ENCODE measurements at places on chromosomes 16 and 17.

GRCh38 chr17:17018021-17018441 lies 24.2 kb upstream of the MPRIP start:
- DNase-seq: no peak

GRCh38 chr17:17203173-17203730 lies 2.9 kb downstream of the PLD6 start:
- DNase-seq: no peak

DNA sequence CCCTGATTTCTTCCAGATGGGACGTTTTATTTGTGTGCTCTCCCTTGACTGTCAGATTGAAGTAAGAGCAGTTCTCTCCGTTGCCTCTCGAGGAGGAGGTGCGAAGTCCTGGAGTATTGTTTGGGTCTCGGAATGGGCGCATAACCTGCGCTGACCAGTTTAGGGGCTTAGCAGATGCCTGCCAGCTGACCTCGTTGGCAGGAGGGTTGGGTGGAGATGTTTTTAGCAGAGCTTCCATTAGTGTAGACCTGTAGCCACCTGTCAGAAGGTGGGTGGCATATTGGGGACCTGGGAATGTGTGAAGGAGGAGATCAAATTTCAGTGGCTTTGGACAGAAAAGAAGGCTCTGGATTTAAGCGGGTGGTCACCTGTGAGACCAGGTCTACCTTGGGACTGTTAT lies 3.6 kb downstream of the RASD1 start:
- DNase-seq: no peak

GRCh38 chr16:65500007-65500406 lies 378.1 kb upstream of the CDH11 start:
- DNase-seq: no peak

GRCh38 chr17:7017827-7018200 lies 5.0 kb upstream of the BCL6B start:
- no peak for DNase-seq

GRCh38 chr16:56260378-56261160 lies 69.3 kb downstream of the GNAO1 start:
- no peak for DNase-seq

GRCh38 chr17:55442953-55443683 lies 21.5 kb upstream of the MMD start:
- DNase-seq: no peak

DNA sequence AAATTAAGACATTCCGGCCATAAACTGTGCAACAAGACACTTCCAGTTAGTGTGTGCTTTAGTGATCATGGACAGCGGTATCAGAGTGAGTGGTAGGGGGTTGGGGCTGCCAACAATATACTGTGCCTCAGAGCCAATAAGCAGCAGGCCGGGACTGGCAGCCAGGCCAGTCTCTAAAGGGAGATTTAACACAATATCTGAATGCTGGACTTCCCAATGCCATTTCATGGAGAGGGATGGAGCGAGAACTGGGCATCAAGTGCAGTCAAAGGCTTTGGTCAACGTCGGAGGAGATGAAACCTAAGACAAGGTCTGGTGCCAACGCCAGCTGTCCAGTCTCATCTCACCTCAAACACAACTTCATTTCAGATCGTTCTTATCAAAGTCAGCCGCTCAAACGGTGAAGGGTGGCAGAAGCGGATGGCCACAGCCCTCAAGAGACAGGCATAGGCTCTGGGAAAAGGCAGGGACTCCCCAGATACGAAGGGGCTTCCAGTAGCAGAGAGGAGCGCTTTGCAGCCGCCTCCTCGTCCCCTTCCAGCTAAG lies 935 bp downstream of the USP32 start:
- no peak for DNase-seq

- DNase-seq: peak; percentile 11
These were observed 5.5 kb upstream of the SLC7A5 start for GRCh38 chr16:87874639-87875427.

- DNase-seq: no peak
These were observed 81.5 kb downstream of the MYO1D start for GRCh38 chr17:32795339-32795979.

DNA sequence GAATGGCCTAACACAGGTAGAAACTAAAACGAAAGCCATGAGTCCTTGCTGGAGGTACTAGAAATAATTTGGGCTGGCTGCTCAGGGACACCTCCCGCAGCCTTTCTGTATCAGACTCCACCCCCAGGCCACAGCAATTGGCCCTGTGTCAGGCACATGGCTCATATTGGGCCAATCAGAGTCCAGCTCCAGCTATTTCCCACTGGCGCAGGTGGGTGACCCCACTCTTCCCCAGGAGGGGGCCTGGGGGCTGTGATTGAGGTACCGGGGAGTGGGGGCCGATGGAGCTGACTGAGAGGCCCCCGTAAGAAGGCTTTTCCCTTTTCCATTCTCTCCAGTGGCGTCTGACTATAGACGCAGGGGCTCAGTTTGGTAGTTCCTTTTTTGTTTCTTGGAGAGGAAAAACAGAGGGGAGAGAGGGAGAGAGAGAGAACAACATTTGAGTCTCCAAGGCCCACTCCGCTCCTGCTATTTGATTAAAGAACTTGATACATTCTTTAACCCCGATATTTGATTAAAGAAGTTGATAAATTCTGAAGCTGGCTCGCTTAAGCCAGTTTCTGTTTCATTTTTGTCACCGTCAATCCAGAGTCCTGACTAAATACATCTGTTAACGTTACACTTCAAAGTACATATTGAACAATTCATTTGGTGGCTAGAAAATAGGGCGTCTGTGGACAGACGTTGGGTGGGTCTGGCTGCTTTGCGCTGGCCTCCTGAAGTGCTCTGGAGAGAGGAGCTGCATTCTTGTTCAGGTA lies 26.3 kb downstream of the FOXL1 start:
- DNase-seq: peak; percentile 24

GRCh38 chr16:49441366-49441780 lies 67.8 kb downstream of the C16orf78 start:
- peak; percentile 55 for DNase-seq

DNA sequence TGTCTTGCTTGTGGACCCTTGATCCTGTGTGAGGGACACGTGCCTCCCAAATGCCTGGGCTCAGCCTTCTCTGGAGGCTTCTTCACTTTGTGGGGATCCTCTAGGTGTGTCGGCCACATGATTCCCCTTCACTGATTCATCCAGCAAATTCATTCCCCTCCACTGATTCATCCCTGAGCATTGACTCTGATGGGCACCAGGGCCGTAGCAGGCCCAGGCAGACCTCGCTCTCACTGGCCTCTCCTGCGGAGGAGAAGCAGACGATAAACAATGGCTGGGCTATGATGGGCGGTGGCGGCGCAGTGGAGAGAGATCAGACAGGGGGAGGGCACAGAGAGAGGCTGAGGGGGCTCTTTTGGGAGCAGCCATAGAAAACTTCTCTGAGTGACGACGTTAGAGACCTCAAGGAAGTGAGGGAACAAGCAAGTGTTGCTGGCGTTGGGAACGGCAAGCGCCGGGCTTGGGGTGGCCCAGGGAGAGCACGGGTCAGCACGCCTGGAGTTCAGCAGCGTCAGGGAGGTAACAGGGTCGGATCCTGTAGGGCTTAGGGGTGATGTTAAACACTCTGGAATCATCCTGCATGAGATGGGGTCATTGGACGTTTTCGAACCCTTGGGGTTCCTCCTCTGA lies 17.5 kb upstream of the RPTOR start:
- no peak for DNase-seq

- no peak for DNase-seq
These were observed 12.1 kb downstream of the VMP1 start for GRCh38 chr17:59719526-59719925.

DNA sequence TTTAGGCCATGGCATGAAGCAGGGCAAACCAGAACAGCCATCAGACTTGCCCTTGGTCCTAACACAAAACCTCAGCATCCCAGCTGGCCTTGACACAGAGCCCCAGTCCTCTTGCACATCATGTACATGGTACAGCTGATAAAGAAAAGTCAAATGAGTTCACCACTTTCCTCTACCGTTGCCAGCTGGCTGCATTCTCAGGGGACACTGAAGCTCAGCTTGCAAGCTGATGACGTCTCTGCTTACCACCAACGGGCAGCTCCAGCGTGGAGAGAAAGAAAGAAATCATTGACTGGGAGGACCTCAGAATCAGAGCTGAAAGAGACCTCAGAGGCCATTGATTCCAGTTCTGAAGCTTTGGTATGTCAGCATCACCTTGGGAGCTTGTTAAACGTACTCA lies 80.7 kb upstream of the CES5A start:
- no peak for DNase-seq

GRCh38 chr16:21160276-21160675 lies 1.8 kb downstream of the LDAF1 start:
- no peak for DNase-seq

GRCh38 chr17:17947309-17947708 lies 24.9 kb downstream of the TOM1L2 start:
- DNase-seq: no peak

- DNase-seq: no peak
These were observed 32.2 kb downstream of the RNF157 start for GRCh38 chr17:76208120-76208519.

DNA sequence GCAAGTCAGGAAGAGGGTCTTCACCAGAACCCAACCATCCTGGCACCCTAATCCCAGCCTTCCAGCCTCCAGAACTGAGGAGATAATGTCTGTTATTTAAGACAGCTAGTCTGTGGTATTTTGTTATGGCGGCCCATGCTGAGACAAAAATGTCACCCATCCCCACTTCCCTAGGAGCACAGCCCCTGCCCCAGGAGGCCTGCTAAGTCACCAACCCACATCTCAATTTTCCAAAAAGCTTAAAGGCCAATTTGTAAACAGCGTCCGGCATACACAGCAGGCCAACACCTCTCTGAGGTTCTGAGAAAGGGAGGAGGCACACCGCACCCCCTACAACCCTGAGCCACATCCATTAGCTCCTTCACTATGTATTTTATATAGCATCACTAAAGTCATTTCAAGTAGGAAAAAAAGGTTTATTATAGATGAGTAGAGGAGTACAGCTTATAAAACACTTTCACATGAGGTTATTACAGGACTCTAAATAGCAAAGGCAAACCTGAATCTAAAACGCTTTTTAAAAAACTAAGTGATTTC lies 6.9 kb downstream of the TMEM170A start:
- DNase-seq: no peak

GRCh38 chr17:13587487-13588338 lies 14.0 kb downstream of the HS3ST3A1 start:
- DNase-seq: no peak

GRCh38 chr17:78176548-78177025 lies 8.2 kb downstream of the SYNGR2 start:
- DNase-seq: peak; percentile 66

DNA sequence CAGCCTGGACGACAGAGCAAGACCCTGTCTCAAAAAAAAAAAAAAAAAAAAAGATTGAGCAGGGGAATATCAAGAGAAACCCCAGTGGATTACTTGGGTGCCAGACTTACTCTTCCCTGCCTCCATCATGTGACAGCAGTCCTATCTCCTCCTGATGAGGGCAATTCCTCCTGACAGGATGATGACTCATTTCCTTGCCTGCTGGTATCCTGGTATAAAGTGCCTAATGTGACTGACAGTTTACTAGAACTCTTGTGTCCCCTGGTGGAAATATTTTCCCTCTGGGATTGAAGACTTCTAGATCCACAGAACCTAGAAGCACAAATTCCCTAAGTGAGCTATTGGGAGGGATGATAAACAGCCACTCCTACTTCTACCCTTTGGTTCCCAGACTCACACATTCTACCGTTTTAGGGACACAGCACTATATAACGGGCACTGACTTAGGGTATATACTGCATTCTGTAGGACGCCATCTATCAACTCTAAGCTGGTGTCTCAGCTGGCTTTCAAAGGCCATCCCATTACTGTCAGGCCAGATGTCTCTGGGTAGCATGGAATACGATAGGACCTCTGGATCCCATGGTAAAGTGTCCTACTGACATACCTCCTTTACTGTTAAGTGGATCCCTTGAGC lies 114.6 kb upstream of the MED13 start:
- DNase-seq: no peak

DNA sequence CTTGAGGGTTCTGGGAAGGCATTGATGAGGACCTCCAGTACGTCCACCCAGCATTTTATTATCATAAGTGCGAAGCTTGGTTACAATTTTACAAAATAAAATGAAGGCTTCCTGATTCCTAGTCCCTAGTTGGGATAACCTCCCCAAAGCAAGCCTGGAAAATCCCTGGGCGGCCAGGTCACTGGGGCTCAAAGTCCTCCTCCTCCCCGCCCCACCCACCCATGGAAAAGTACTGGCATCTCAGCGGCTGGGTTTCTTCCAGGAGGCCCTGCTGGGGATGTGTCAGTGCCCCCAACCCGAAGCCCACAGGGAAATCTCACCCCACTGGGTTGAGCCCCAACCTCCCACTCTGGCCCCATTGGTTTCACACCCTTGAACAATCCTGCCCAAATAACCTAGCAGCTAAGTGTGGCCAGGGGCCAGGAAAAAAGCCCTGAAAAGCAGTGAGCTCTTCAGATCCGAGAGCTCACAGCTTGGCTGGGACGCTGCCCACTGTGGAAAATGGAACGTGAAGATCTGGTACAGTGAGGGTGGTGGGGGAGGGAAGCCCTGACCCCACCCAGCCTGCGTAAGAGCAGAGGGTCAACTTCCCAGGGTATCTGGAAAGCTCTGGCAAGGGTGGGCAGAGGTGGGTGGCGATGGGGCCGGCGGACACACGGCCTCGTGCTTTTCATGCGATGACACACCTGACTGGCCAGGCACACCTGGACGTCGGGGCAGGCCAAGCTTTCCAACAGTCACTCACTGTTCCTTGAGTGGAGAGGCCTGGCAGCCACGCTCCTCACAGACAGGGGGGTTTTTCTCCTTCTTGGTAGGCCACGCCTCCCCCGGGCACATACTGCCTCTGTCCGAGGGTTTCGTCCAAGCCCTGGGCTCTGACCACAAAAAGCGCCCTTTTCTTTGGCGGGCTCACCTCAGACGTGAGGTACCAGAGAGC lies 324.5 kb downstream of the SOX9 start:
- DNase-seq: no peak

DNA sequence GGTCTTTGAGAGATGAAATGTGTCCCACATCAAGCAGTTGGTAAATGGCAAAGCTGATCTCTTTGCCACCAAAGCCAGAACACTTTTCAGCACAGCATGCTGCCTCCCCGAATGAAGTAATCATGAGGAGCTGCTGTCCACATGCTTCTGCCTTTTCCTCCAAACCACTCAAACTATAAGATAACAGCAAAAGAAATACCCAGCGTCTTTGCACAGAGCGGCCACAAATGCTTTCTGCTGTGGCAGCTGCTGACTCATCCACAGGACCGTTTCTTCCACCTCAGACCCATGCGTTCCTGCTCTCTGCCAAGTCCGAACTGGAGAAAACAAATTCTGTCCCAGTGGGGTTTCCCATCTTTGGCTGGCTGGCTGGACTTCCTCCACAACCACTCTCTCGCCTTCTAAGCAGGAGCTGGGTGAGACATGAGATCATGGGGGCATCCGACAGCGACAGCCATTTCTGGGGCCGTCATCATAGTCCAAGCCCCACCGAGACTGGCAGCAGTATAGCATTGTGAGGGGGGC lies 27.1 kb downstream of the TBC1D3B start:
- no peak for DNase-seq

GRCh38 chr17:65074778-65075250 lies 18.3 kb upstream of the GNA13 start:
- DNase-seq: no peak
